ENCODE measurements at places on chromosomes 12 and 14. TPM values are rescaled to one million over a fixed set of nuclear protein-coding genes. Genes with fewer than 3 reads are reported as not detected.

The HSP90AA1 gene
- 457 TPM for total RNA-seq

The HELB gene
- total RNA-seq = 0.93 TPM

The RDH16 gene
- total RNA-seq = 0.16 TPM

The NAV3 gene
- 5.1 TPM for total RNA-seq

The KRT3 gene
- total RNA-seq = not detected

The PDZRN4 gene
- 0.89 TPM for total RNA-seq

DNA sequence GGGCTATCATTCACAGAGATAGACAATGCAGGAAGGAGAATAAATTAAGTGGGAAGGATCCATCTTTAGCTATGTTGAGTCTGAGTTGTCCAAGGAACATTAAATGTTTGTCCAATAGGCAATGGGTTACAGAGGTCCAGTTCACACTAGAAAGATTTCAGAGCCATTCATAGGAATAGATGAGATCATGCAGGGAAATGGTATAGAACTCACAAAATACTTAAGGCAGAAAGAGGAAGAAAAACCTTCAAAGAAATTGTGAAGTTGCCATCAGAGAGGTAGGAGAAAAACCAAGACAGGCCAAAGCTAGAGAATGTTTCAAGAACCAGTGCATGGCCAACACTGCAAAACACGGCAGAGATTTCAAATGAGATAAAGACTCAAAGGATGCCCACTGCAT is 94.1 kb downstream of the PHLDA1 start:
- H3K27ac ChIP-seq = no peak overlapping the region
- H3K4me3 ChIP-seq = no peak overlapping the region
- H3K4me1 ChIP-seq = no peaks in the 10 kb centered on the region
- no peaks in the 10 kb centered on the region for H3K36me3 ChIP-seq

DNA sequence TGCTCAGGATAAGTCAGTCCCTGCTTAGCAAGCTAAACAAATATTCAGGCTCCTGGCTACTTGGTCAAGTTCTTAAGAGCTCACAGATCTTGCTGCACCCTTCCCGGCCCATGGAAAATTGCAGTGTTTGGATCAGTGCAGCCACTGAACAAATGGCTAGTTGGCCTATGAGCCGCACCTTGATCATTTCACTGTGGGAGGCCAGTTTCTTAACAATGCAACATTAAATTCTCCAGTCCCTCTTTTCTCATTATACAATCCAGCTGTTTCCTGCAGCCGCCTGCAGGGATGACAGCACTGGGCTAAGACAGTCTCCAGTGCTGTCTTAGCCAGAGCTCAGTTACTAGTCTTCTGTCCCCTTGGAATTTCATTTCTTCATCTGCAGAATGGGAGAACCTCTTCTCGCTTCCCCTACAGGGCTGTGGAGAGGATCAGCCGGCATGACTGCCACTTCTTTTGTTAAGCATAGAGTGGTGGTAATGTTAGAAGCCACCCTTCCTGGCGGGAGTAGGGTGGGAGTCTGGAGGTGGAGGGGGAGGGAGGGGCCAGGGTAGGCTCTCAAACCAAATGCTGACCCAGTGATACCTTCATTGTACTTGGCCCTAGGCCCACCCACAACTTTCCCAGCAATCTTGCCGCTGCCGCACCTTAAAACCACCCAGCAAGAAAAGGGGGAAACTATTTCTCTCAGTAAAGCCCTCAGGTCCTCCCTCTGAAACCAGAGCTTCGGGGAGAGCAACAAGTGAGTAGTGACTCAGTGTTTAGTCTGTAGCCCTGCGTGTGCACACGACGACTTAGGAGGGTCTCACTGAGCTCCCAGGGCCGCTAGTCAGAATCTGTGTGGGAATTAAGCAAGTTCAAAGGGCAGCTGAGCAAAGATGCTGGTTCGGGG is 145.7 kb downstream of the NUAK1 start:
- no peaks in the 10 kb centered on the region for H3K27me3 ChIP-seq
- no peaks in the 10 kb centered on the region for H3K4me1 ChIP-seq
- H3K36me3 ChIP-seq = no peaks in the 10 kb centered on the region
- H3K4me3 ChIP-seq = no peak overlapping the region

DNA sequence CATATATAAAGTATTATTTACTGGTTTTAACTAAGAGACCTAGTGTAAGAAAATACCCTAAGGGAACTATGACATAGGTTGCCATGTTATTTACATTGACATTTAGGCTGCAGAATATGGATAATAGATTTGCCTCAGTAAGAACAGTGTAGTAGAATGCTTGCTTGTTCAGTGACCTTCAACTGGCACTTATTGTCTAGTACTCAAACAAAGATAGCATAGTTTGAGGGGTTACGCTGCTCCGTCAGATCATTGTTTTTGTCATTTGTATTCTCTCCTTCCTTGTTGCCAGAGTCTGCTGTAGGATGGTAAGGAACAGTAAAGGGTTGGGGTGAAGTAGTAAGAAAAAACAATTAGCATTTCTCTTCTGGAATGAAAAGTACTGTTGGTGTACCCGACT is 33.2 kb downstream of the TOGARAM1 start:
- peaks cover 4% of the 10 kb centered on the region for H3K36me3 ChIP-seq
- peaks cover 6% of the 10 kb centered on the region for H3K4me1 ChIP-seq
- H3K27me3 ChIP-seq = no peaks in the 10 kb centered on the region
- no peak overlapping the region for H3K27ac ChIP-seq
- DNase-seq = no peak

GRCh38 chr12:132445884-132446632 is 43.9 kb upstream of the FBRSL1 start:
- H3K4me1 ChIP-seq = no peaks in the 10 kb centered on the region
- H3K27me3 ChIP-seq = no peaks in the 10 kb centered on the region
- no peak overlapping the region for H3K27ac ChIP-seq
- DNase-seq = peak; percentile 59
- peak overlapping the region; percentile 14 for H3K4me3 ChIP-seq
- H3K36me3 ChIP-seq = no peaks in the 10 kb centered on the region

GRCh38 chr12:81942594-81942993 is 183.4 kb upstream of the PPFIA2 start:
- no peaks in the 10 kb centered on the region for H3K36me3 ChIP-seq
- DNase-seq = no peak
- H3K4me1 ChIP-seq = no peaks in the 10 kb centered on the region
- H3K4me3 ChIP-seq = no peak overlapping the region
- no peak overlapping the region for H3K27ac ChIP-seq

GRCh38 chr14:94058674-94059138 is 22.3 kb downstream of the DDX24 start:
- no peak for DNase-seq
- H3K27ac ChIP-seq = no peak overlapping the region
- H3K4me3 ChIP-seq = no peak overlapping the region
- H3K36me3 ChIP-seq = peaks cover 90% of the 10 kb centered on the region
- no peaks in the 10 kb centered on the region for H3K27me3 ChIP-seq
- peaks cover 21% of the 10 kb centered on the region for H3K4me1 ChIP-seq

DNA sequence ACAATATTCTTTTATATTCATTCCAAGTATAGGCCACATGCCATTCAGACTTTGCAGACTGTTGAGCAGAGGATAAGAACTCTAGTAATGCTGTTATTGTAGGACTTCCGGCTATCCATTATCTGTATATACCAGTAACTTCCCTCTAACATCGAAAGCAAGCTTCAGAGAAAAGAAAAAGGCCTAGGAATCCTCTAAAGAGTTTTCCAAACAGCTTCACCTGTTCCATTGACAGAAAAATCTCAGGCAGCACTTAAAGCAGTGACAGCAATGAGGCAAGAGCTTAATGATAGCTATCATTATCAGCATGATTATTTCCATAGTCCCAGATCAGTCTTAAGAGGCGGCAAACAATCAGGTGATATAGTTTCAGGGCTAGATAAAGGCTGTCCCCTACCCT is 1.8 kb downstream of the CPNE8 start:
- no peaks in the 10 kb centered on the region for H3K36me3 ChIP-seq
- peak overlapping the region; percentile 93 for H3K27ac ChIP-seq
- H3K4me1 ChIP-seq = peaks cover 20% of the 10 kb centered on the region

DNA sequence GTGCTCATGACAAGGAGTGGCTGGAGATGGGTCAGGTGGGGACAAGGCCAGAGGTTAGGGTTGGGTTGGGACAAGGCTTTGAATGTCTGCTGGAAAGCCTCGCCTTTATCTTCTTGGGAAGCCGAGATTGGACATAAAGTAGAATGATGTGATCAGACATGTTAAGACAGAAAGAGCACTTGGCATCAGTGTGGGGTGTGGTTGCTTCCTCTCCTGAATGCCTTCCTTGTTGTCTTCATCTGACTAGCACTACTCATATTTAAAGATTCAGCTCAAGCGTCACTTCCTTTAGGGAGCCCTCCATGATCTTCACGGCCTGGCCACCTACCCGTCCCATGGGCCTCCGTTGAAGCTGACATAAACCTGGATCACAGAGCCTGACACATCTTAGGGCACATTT is 14.8 kb upstream of the C12orf75 start:
- H3K27me3 ChIP-seq = no peaks in the 10 kb centered on the region
- H3K4me1 ChIP-seq = no peaks in the 10 kb centered on the region
- no peaks in the 10 kb centered on the region for H3K36me3 ChIP-seq
- DNase-seq = no peak

DNA sequence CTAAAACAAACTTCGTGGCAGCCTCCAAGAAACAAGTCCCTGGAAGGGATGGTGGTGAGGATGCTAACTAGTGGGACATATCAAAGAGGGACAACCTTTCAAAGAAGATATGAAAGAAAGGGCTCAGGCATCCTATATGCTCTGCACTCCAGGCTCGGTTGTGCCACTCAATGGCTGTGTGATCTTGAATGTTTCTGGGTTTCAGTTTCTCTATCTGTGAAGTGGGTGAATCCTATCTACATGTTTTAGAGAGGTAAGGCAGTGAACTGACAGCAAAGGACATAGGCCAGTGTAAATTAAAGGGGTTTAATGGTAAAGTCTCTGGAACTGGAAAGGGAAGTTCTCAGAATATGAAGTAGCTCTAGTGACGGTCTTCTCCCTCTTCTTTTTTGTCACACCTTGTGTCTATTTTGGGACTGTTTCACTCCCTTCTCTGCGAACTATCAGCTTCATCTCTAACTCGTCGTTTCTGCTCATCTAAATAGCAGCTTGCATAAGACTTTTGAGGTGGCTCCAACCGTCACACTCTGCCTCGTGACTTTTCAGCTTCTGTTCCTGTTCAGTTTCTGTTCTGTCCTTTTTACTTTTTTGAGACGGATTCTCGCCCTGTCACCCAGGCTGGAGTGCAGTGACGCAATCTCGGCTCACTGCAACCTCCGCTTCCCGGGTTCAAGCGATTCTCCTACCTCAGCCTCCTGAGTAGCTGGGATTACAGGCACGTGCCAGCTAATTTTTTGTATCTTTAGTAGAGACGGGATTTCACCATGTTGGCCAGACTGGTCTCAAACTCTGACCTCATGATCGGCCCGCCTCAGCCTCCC is 273.6 kb downstream of the SUDS3 start:
- no peak overlapping the region for H3K27ac ChIP-seq
- DNase-seq = no peak
- H3K27me3 ChIP-seq = no peaks in the 10 kb centered on the region

DNA sequence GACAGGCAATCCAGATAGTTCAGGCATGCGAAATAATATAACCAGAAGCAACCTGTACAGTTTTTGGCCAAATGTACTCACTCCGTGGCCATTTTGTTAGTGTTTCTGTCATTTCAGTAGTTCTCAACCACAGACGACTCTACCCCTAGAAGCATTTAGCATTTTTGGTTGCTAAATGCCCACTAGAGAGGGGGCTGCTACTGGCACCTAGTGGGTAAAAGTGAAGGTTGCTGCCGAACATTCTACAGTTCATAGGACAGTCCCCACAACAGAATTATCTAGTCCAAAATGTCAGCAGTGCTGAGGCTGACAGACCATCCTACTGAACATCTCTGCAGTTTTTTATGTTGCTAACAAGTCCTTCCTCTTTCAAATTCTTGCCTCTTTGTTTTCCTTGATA is 107.4 kb downstream of the TSHR start:
- H3K4me1 ChIP-seq = no peaks in the 10 kb centered on the region
- no peak for DNase-seq
- no peaks in the 10 kb centered on the region for H3K36me3 ChIP-seq
- no peak overlapping the region for H3K27ac ChIP-seq
- H3K27me3 ChIP-seq = no peaks in the 10 kb centered on the region
- H3K4me3 ChIP-seq = no peak overlapping the region

GRCh38 chr14:58919217-58919616 is 269.2 kb upstream of the DAAM1 start:
- DNase-seq = no peak
- H3K4me3 ChIP-seq = no peak overlapping the region
- H3K27me3 ChIP-seq = no peaks in the 10 kb centered on the region
- no peaks in the 10 kb centered on the region for H3K36me3 ChIP-seq
- H3K27ac ChIP-seq = no peak overlapping the region

- H3K4me1 ChIP-seq = no peaks in the 10 kb centered on the region
- H3K27me3 ChIP-seq = no peaks in the 10 kb centered on the region
- DNase-seq = no peak
- H3K4me3 ChIP-seq = no peak overlapping the region
Observed at GRCh38 chr12:77968571-77968970, 137.9 kb downstream of the NAV3 start.

DNA sequence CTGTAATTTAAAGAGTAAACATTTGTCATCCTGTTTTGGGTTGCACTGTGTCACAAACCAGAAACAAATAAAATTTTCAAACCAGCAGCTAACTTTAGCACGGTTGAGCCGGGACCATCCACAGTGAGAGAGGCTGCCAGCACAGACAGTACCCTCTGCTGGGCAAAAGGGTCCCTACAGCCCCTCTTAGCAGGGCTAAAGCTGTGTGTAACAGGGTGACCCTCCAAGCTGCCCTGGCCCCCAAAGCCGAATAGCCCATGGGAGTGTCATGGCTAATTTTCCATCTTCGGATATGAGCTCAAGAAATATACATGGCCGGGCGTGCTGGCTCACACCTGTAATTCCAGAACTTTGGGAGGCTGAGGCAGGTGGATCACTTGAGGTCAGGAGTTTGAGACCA is 157.1 kb upstream of the GRIN2B start:
- no peak for DNase-seq
- H3K36me3 ChIP-seq = no peaks in the 10 kb centered on the region
- H3K4me3 ChIP-seq = no peak overlapping the region
- H3K27ac ChIP-seq = no peak overlapping the region
- no peaks in the 10 kb centered on the region for H3K27me3 ChIP-seq
- no peaks in the 10 kb centered on the region for H3K4me1 ChIP-seq

GRCh38 chr14:76918256-76918781 is 92.1 kb downstream of the LRRC74A start:
- H3K36me3 ChIP-seq = no peaks in the 10 kb centered on the region
- H3K4me3 ChIP-seq = no peak overlapping the region
- DNase-seq = peak; percentile 87
- peaks cover under 1% of the 10 kb centered on the region for H3K4me1 ChIP-seq

GRCh38 chr12:126430921-126431320 is 1365.7 kb downstream of the AACS start:
- DNase-seq = no peak
- no peaks in the 10 kb centered on the region for H3K36me3 ChIP-seq
- no peaks in the 10 kb centered on the region for H3K4me1 ChIP-seq
- H3K27ac ChIP-seq = no peak overlapping the region
- H3K4me3 ChIP-seq = no peak overlapping the region

GRCh38 chr12:131035245-131035681 is 81.6 kb downstream of the ADGRD1 start:
- peaks cover 35% of the 10 kb centered on the region for H3K4me1 ChIP-seq
- H3K27ac ChIP-seq = peak overlapping the region; percentile 43
- H3K36me3 ChIP-seq = peaks cover 57% of the 10 kb centered on the region
- H3K4me3 ChIP-seq = no peak overlapping the region
- no peaks in the 10 kb centered on the region for H3K27me3 ChIP-seq
- no peak for DNase-seq

Data from right atrium auricular region (tissue), 2 donors.